ENCODE measurements at places on chromosomes 3 and 15.

DNA sequence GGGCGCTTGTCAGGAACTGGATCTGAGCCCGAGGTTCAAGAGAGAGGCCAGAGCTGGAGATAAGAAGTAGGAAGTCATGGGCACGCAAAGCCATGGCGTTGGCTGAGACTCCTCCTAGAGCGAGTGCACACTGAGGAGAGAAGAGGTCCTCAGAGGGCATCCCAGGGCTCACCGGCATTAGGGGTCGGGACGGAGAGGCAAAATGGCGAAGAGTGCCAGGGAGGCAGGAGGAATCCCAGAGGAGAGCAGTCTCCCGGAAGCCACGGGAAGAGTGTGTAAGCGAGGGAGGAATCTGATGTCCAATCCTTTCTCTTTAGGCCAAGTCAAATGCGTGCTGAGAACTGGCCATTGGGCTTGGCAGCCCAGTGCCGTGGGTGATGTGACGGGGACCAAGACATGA is 24.0 kb downstream of the EFCC1 start:
- no peak for DNase-seq

GRCh38 chr3:99324636-99325203 is 313.7 kb upstream of the COL8A1 start:
- no peak for DNase-seq

DNA sequence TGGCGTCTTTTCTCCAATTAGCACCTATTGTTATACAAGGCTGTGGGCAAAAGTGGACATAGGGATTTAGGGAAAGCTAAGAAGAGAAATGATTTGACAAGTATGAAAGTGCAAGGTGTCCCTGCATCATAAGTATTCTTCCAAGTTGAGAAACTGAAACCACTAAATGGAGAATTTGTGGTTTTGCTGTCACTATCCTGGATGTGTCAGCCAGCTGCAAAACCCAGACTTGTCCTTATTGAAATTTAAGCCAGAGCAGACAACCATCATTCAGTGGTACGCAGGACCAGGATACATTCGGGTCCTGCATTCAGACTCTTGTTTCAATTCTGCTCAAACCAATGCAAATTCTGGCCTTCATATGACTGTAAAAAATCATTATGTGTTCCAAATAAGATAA is 384.8 kb upstream of the TGFBR2 start:
- DNase-seq = peak; percentile 56

DNA sequence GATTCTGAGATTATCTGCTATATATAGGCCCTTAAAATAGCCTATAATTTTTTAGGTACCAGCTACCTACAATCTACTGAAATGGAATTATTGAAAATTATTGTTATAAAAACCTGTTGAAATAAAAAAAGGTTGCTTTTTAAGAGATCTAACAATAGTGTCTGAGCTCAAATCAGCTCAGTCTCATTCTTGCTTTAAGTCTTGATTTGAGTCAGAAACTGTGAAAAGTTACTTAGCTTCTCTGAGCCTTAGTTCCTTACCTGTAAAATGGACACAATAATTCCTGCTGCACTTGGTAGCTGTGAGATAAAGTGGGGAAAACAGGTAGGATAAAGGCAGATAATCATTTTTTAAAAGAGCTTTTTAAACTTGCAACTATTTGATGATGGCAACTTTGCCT is 118.8 kb upstream of the UBE2E2 start:
- no peak for DNase-seq

DNA sequence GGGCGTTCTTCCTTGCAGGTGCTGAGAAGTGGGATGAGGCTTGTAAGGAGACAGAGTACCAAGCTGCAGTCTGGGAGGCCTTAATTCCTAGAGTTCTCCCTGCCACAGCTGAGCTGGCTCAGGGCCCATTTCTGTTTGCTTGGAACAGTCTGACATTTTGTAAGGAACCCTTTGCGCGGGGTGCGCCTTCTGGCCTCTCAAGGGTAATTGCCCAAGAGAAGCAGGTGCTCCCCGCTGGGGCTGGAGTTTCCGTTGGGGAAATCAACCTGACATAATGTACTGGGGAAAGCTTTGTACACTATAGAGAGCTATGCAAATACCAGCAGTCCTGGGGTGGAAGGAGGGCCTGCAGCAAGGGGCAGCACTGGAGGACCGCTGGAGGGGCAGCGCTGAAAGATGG is 83.6 kb downstream of the HMG20A start:
- DNase-seq = no peak
